ENCODE measurements at places on chromosomes 6 and 20. TPM values are rescaled to one million over a fixed set of nuclear protein-coding genes. Genes with fewer than 3 reads are reported as not detected.

SLC4A11 gene
- 1.1 TPM for total RNA-seq

OR12D1 gene
- total RNA-seq = not detected

DNA sequence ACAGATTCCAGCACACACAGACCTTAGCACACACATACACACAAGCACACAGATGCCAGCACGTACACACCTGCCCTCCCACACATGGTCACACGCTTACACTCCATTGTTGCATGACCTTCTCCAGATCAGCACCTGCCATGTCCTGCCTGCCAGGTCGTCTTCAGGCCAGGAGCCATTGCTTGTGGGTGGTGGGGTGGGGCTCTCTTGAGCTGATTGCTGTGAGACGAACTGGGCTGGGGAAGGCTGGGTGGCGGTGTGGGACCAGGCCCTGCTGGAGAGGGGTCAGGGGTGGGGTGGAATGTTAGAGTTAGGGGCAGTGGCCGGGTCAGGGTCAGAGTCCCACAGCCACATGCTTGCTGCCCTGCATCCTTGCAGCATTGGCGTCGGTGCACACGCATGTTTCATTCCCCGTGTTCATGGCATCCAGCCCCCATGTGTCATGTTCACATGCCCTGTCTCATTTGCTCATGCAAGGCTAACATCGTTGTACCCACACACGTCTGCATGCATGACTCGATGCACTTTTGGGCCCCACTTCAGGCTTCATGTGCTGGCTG, 6.5 kb upstream of the NPBWR2 start:
- DNase-seq = no peak

RFX6 gene
- not detected for total RNA-seq

GRCh38 chr6:77401231-77401630, 62.1 kb downstream of the HTR1B start:
- DNase-seq = no peak

Measured in HT1080 (cell line).